Adrenal gland (tissue), 19 donors: ENCODE measurements at places on chromosomes 3 and 15. TPM values are rescaled to one million over a fixed set of nuclear protein-coding genes. Genes with fewer than 3 reads are reported as not detected.
A peak's percentile ranks its signal among the peaks of the same experiment; 100 is the strongest.

DNA sequence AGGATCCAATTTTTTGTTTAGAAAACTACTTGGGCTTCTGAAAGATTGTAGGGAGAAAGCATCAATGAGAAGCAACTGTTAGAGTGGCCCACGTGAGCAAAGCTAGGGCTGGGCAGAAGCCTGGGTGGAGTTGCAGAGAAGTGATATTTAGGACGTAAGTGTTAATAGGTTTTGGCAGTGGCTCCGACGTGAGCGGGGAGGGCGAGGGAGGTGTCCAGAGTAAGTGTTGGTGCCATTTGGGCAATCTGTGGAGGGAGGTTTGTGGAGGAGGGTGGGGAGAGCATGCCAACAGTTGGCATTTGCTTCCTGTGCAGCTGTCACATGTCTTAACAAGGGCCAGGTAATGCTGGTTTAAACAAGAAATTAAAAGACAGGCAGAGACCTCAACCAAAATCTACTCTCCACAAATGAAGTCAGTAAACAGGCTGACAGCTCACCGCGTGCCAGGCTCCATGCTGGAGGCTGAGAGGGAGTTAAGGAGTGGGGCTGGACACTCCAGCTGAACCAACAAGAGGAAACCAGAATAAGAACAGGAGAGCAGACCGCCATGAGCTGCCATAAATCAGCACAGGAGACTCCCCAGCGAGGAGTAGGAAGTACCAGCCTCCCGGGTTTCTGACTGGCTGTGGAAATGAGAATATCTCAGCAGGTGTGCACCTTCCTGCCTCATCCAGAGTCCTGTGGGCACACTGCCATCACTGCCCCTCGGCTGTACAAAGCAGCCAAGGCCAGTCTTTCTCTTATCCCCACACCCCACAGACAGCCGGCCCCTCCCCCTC, 232.6 kb downstream of the ABHD5 start:
- no peak for DNase-seq
- no peak overlapping the region for H3K4me3 ChIP-seq
- H3K27ac ChIP-seq, result no peak overlapping the region

- DNase-seq, result no peak
- peak overlapping the region; percentile 72 for H3K4me3 ChIP-seq
- H3K27ac ChIP-seq, result peak overlapping the region; percentile 94
These were observed 597 bp upstream of the GBE1 start for GRCh38 chr3:81761904-81762580.

CYP8B1 gene
- total RNA-seq, result not detected

- H3K27me3 ChIP-seq, result peaks cover 10% of the 10 kb centered on the region
- no peaks in the 10 kb centered on the region for H3K4me1 ChIP-seq
- no peak overlapping the region for H3K27ac ChIP-seq
- no peaks in the 10 kb centered on the region for H3K36me3 ChIP-seq
- DNase-seq, result no peak
- no peak overlapping the region for H3K4me3 ChIP-seq
These were observed 36.3 kb upstream of the MEX3B start for GRCh38 chr15:82081914-82082762.

DNA sequence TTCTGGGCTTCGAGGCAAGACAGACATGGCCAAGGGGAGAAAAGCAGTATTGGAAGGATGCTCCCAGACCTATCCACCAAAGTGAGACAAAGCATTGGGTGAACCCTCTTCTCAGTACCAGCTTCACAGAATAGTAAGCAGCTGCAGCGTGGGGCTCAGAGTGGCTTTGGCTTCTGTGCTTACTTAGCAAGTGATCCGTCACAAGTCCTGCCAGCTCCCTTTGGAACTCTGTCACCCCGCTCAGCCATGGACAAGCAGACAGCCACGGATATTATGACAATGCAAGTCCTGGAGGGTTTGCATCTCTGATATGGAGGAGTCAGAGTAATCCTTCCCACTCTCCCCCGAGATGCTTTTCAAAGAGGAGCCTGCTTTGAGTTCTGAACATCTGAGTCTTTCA, 90.8 kb downstream of the SLCO3A1 start:
- H3K27me3 ChIP-seq, result no peaks in the 10 kb centered on the region
- no peak overlapping the region for H3K27ac ChIP-seq
- H3K4me3 ChIP-seq, result no peak overlapping the region
- DNase-seq, result no peak
- H3K4me1 ChIP-seq, result peaks cover 60% of the 10 kb centered on the region
- H3K36me3 ChIP-seq, result no peaks in the 10 kb centered on the region
